ENCODE measurements at places on chromosomes 5 and 9.

GRCh38 chr9:96331236-96331947, 29.4 kb upstream of the HSD17B3 start:
- DNase-seq: no peak

DNA sequence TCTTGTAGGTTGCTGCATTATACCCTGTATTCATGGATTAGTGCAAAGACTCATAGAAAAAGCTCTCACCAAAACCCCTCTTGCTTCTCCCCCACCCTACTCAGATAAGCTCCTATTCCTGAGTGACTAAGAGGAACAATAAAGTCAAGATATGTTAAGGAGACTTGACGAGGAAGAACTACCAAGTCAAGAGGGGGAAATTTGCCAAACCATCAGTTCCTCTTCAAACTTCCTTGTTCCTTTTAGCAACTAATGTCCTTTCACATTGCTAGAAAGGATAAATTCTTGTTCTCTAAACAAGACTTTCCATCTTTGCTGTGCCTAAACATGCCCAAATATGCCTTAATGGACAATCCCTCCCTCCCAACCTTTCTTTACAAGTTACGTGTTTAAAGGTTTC, 27.0 kb downstream of the CNOT8 start:
- no peak for DNase-seq

DNA sequence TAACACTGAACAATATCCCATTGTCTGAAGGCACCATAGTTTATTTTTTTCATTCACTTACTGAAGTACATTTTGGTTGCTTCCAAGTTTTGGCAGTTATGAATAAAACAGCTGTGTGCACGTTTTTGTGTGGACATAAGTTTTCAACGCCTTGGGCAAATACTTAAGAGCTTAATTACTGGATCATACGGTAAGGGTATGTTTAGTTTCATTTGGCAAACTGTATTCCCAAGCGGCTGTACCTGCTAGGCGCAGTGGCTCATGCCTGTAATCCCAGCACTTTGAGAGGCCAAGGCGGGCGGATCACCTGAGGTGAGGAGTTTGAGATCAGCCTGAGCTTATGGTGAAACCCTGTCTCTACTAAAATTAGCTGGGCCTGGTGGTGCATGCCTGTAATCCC, 63.7 kb upstream of the FAM120A start:
- DNase-seq: no peak

GRCh38 chr9:138103111-138103848, 225.7 kb downstream of the CACNA1B start:
- DNase-seq: no peak

DNA sequence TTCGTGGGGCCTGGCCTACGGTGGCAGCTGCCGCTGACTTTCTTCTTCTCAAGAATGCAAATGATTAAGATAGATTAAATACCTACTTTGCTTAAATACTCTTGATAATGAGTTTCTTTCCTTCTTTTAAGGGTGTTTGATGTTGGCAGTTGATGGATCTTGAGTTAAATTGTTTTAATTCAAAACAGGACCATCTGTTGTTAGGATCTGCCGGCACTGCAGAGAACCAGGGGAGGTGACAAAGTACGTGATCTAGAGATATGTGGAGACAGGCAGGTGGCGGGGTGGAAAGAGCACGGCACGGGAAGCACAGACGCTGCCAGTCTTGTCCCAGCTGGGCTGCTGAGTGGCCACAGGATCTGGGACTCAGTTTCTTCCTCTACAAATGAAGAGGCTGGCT, 37.9 kb downstream of the MED27 start:
- DNase-seq: no peak

GRCh38 chr5:180466316-180466715, 27.9 kb upstream of the CNOT6 start:
- no peak for DNase-seq

DNA sequence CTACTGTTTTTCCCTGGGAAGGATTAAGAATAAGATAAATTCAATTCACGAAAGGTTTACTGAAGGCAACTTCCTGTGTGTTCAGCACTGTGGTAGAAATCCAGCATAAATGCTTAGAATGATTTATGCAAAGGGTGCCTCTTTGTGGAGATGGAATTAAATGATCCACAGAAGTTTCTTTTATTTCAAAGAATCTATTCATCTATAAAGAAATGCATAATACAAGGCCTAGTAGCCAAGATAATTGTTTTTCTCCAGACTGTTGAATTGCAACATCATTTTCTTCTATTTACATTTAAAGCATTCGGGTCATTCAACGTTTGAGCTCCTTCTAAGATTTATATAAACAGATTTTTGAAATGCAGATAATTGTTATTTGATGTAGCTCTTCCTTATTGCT, 138.8 kb upstream of the NFIL3 start:
- no peak for DNase-seq

DNA sequence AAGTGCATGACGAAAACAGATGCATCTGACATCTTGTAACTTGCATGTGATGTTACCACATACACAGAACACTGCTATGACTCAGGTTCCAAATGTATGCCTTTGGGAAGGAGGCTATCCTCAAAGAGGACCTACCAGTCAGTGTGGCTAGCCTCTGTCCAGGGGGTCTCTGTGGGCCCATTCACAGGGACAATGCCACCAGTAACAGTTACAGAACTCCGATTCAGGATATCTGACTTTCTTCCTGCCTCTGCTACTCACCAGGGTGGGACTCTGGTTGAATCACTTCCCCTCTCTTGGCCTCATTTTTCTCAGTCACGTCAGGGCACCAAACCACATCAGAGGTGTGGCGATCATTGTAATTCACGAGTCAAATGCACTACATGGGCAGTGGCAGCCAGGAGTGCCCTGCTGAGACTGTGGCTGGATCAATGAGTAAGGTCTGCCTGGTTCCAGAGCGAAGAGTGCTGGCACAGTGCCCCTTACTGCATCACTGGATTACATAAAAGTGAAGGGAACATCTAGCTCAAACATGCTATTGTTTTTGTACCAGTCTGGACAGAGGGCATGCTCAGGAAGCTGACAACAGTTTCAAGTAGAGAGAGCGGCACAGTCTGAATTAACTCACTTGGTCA, 13.2 kb downstream of the ATOX1 start:
- DNase-seq: peak; percentile 62

GRCh38 chr9:93149361-93149760, 15.3 kb upstream of the NINJ1 start:
- DNase-seq: no peak

- peak; percentile 63 for DNase-seq
Observed at GRCh38 chr9:5518937-5519319, 8.6 kb downstream of the PDCD1LG2 start.

DNA sequence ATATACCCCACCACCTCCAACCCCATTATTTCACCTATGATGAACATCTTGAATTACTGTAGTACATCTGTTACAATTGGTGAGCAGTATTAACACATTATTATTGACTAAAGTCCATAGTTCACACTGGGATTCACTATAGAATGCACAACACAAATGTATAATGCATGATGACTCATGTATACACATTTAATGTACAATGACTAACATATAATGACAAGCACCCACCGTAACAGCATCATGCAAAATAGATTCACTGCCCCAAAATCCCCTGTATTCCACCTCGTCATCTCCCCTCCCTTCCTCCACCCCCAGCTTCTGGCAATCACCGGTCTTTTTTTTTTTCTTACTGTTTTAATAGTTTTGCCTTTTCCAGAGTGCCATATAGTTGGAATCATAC, 47.1 kb upstream of the NEK6 start:
- DNase-seq: peak; percentile 59

DNA sequence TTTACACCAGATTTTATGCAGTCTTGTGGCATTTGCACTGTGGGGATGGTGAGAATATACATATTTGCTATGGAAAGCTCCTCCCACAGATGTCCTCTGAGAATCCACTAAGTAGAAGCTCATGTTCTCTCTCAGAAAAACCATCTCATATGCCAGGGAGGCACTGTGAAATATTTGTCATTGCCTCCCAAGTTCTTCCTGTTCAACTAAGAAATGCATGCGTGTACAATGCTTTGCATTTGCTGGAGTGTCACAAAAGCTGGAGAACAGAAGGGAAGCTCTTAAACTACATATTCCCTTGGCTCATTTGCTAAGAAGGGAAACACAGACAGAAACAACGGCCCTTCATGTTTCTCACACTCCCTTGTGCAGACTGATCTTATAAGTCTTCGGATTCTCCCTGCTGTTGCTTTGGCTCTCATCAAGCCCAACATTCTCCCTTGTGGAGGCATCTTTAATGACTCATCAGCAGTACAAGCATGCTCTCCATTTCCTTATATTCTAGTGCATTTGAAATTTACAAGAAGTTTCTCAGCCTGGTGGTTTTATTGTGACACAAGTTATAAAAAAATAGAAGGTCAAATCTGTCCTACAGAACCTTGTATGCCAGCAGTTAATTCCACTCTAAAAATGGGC, 220.6 kb downstream of the TRIM36 start:
- DNase-seq: no peak

DNA sequence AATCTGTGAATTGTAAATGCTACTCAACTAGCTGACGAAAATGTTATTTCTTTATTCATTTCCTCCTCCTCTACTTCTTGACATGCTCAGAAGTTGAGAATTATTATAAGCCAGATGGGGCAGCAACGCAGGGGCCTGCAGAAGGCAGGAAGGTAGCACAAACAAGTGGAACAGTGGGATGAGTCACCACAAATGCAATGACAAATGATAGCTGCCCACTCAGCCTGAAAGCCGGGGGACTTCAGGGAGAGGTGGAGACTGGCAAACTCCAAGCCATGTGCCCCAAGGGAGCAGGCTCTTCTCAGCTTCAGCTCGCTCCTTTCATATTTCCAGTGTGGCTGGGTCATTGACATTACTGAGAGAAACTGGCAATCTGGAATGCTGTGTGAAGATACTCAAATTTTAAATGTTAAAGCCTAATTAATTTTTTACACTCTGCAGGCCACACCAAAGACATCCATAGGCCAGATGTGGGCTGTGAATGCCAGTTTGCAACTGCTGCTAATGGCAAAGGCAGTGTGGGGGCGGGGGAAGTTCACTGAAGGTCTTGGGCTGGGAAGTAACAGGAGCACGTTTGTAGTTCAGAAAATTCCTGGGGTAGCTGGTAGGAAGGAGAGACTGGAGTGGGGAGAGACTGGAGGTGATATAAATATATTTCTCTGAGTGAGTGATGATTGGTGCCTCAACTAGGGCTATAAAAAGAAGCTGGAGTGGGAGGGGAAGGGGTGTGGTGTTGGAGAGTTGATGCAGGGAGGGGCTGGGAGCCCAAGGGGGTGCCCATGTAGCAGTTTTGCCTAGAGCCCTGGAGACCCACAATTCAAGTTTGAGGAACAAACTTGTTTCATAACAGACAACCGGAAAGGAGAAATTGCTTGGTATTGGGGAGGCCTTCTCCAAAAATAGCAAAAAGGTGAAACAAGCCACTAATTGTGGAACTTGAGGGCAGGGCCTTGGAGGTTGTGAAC, 20.8 kb upstream of the ADRB2 start:
- peak; percentile 48 for DNase-seq

- DNase-seq: no peak
Observed at GRCh38 chr9:70668751-70669150, 254.3 kb upstream of the KLF9 start.

DNA sequence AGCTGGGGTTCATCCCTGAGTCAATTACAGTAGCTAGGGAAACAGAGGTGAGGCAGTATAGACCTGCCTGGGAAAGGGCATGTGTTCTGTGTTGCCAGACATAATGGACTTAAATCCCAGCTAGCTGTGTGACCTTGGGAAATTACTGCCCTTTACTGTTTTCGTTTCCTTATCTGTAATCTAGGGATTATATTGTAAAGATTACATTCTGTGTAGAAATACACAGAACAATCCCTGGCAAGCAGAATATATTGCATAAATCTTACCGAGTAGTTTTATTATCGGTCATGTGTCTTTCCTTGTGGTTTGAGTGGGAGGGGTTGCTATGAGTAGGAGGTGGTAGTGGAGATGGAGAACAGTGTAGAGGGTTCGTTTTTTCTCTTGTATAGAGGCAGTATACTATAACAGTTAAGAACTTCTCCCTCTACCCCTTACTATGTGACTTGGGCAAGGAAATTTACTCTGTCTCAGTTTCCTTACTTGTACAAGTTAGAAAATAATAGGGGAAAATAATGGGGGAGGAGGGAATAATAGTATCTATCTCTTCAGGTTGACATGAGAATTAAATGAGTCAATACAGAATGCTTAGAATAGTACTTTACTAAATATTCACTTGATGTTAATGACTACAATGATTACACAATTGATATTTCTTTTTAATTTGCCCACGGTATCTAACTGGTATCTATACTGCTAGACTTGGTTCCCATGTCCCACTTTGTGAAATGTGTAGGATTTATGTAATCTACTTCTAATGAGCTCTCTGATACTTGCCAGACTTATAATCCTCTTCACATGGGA, 7.1 kb upstream of the DMXL1 start:
- DNase-seq: no peak

GRCh38 chr5:119897537-119898370, 268.4 kb downstream of the FAM170A start:
- no peak for DNase-seq

GRCh38 chr9:15570769-15571168, 17.9 kb downstream of the CCDC171 start:
- no peak for DNase-seq

- no peak for DNase-seq
Observed at GRCh38 chr5:71971862-71972261, 135.4 kb upstream of the MAP1B start.

DNA sequence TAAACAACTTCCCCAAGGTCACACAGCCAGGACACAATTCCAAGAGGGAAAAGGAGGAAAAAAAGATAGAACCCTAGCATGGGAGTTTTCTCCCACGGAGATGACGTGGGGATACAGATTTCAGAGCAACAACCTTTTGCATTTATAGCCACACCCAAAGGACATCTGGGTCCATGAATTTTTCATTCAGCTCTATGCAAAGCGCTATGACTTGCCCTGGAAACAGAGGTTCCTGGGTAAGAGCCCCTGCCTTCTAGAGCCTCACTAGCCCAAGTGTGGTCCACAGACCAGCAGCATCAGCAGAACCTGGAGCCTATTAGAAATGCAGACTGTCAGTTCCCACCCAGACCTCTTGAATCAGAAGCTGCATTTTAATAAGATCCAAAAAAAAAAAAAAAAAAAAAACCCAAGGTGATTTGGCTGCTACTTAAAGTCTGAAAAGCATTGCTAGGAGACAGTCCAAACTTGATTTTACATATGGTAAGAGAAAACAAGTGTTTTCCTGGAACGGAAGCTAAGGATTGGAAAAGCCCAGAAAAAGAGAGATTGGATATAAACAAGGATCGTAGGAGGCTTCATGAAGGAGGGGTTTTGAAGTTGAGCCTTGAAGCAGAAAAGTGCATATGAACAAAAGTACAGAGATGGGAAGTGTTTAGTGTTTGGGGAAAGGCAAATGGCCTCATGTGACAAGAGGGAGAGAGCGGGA, 17.6 kb upstream of the ADAM19 start:
- DNase-seq: no peak

DNA sequence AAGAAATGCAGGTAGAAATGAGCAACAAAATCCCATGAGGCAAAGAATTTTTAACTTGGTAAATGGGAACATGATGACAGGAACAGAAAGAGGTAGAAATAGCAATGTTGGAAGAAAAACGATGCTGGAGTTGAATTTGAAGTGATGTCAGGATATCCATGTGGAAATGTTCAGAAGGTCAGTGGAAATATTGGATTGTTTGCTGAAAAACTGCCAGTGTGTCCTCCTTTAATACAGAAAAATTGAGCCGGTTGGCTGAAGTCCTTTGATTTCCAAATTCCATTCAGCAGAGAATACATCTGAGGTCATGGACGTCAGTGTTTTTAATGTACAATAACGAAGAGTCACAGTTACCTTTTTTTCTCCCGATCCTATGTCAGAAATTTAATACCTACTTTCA, 110.0 kb upstream of the DMAC1 start:
- DNase-seq: no peak
